SJCRH30 (cell line): ENCODE measurements at places on chromosomes 1 and 21.
A peak's percentile ranks its signal among the peaks of the same experiment; 100 is the strongest.

- no peak for DNase-seq
Observed at GRCh38 chr1:28326984-28327383, 1.9 kb upstream of the MED18 start.

DNA sequence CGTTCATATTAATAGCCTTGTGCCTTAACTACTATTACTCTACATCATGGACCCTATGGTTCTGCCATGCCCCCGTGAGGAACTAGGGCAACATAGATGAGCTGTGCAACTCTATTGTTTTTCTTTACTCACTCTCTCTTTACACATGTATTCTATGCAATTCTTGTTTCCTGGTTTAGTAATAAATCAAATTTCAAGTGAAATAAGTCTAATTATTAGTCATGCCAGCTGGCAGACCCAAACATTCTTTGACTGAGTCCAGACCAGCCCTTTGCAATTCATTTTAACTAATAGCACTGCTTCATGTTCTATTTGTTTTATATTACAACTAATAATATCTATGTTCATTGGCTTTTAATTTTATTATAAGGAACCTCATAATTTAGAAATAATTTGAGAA, 789.3 kb upstream of the ADAMTS5 start:
- no peak for DNase-seq

DNA sequence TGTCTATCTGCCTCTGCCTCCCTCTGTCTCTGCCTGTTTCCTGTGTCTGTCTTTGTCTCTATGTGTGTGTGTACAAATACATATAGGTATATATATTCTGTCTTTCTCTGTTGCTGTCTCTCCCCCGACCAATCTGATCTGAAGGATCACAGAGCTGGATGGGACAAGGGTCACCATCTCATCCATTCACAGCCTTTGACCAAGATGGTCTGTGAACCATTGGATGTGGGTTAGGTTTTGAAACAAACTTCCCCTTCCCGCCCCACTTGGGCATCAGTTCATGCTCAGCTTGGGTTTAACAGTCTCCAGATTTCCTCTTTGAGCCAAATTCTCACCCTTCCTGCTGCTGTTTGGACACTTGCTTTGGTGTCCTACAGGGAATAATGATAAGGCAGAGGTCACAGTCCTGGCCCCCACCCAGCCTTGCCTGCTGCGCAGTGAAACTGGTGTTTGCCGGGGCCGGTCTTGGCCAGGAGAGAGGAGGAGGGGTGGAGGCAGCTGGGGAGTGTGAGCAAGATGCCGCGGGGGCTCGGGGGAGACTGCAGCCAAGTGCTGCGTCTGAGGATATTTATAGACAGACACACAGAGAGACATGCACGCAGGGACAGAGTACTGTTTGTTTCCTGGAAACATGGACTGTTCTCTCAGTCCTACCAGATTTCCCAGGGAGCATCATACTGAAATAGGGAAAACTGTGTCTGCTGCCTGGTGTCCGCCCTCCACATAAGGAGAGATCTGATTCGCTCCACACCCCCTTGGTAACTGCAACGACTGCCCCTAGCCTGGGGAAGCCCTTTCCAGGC, 27.0 kb upstream of the BTG2 start:
- DNase-seq = peak; percentile 93

DNA sequence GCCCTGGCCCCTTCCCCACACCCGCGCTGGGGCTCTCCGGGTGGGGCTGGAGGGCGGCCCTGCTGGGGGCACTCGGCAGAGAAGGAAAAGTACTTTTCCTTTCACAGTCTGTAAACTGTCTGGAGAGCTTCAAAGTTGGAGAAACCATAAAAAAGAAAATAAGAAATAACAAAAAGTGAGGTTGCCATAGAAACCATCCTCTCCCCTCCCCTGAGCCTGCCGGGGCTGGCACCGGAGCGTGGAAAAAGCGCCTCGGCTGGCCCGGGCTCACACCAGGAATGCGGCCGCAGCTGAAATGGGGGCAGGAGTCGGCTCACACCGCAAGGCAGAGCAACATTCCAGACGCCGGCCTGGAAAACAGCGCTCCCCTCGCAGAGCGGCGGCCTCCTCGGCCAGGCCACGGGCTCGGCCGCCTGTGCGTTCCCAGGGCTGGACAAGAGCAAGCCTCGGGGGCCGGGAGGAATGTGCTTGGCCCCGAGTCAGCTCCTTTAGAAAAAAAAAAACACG, 69.2 kb downstream of the MORN1 start:
- DNase-seq = peak; percentile 81

- DNase-seq = no peak
Observed at GRCh38 chr1:166911624-166912023, 35.6 kb upstream of the TADA1 start.

DNA sequence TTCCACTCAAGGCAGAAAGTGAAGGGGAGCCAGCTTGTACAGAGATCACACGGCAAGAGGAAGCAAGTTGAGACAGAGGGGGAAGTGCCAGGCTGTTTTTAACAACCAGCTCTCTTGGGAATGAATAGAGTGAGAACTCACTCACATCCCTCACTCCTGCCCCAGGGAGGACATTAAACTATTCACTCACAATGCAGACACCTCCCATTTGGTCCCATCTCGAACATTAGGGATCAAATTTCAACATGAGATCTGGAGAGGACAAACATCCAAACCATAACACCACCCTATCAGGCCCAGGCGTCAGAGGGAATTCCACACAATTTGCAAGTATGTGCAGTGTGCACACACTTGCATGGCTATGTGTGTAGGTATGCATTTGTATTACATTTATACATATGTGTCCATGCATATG, 62.7 kb downstream of the DMAP1 start:
- DNase-seq = no peak

GRCh38 chr1:176939993-176940392, 224.5 kb downstream of the ASTN1 start:
- no peak for DNase-seq
